ENCODE measurements at places on chromosomes 3 and 15.

DNA sequence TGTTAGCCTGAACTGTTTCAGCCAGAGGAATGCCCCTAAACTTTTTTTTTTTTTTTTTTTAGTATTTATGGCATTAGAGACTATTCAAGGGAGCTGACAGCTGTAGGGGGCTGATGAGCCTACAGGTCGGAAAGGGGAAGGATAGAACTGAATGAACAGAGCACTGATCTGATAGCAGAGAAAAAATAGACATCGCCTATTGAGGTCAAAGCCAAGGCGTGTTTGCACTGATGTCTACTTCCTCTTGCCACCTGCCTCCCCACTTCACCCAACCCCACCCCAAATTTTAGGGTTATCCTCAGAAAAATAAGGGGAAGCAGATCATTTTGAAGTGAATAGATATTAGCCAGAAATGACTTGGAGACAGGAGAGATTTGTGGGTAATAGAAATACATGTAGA, 3.0 kb upstream of the ZMAT3 start:
- DNase-seq: no peak

DNA sequence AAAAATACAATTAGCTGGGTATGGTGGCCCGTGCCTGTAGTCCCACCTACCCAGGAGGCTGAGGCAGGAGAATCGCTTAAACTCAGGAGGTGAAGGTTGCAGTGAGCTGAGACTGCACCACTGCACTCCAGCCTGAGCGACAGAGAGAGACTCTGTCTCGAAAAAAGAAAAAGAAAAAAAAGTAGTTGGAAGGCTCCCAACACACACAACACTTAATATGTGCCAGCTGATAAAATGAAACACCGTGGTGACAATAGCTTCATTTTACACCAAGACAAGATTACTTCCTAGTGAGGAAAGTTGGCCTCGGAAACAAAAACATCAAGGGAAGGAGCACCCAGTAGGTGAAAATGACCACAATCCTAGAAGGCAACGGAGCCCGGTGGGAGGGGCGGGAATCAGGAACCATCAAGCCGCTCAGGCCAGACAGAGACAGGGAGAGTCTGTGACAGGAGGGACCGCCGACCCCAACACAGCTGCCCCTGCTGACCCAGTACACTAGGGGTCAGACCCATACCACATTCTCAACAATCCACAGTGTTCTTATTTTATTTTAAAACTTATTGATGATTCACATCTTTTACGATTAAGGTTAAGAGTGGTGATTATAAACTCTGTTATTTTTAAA, 54.5 kb upstream of the OCA2 start:
- no peak for DNase-seq

GRCh38 chr3:16372362-16373292, 107.6 kb downstream of the OXNAD1 start:
- DNase-seq: no peak

GRCh38 chr3:71395470-71395869, 188.1 kb downstream of the FOXP1 start:
- no peak for DNase-seq

GRCh38 chr15:51267703-51268083, 70.7 kb downstream of the CYP19A1 start:
- DNase-seq: no peak

DNA sequence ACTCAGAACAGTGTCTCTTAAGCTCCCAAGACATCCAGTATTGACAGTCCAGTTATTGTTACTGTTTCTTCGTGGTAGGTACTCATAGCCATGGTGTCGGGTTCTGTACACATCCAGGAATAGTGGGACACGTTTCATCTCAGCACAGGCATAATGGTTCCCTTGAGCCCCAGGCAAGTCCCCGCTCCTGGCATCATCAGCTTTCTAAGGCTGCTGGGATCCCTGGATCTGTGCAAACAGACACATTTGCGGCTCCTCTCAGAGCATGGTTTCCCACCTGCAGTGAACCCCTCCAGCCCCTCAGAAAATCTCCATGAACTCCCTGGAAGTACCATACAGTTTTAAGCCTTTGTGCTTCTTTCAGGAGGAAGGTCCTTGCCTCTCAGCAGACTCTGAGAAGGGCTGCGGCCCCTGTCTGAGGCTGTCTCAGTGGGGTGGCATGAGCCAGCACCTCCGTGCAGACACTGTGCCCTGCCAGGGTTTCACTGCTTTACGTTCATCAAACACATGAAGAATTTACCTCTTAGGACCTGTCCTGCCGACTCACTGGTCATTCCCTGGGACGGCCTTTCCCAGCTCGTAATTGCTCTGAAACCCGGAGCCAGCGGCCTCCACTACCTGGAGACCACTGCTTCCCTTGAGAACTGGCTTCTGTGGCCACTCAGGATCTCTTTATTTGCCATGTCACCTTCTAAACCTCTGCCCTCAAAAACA, 124.9 kb downstream of the LRRK1 start:
- DNase-seq: no peak

GRCh38 chr3:105944276-105944675, 75.5 kb upstream of the CBLB start:
- no peak for DNase-seq

- no peak for DNase-seq
Measured at GRCh38 chr15:90572893-90573292, 43.2 kb downstream of the CRTC3 start.

- no peak for DNase-seq
Measured at GRCh38 chr3:187906920-187907319, 161.7 kb upstream of the BCL6 start.

Measured in stimulated activated CD8-positive, alpha-beta memory T cell treated with anti-CD3 and anti-CD28 coated beads, Interleukin-4, amount 100 ng/mL, for 1 hour (primary cell).